ENCODE measurements at places on chromosomes 13 and 19.

- no peak for DNase-seq
Measured at GRCh38 chr13:41848435-41849255, 112.3 kb downstream of the VWA8 start.

- DNase-seq: no peak
Measured at GRCh38 chr13:38880397-38880796, 110.2 kb downstream of the STOML3 start.

GRCh38 chr13:21528616-21529015 lies 69.5 kb upstream of the ZDHHC20 start:
- DNase-seq: peak; percentile 81

GRCh38 chr13:31898378-31899071 lies 133.0 kb upstream of the FRY start:
- no peak for DNase-seq

All from HFFc6 (cell line).